Nucleus accumbens (tissue), 56 donors: ENCODE measurements at places on chromosomes 2 and 18.
A peak's percentile ranks its signal among the peaks of the same experiment; 100 is the strongest.

DNA sequence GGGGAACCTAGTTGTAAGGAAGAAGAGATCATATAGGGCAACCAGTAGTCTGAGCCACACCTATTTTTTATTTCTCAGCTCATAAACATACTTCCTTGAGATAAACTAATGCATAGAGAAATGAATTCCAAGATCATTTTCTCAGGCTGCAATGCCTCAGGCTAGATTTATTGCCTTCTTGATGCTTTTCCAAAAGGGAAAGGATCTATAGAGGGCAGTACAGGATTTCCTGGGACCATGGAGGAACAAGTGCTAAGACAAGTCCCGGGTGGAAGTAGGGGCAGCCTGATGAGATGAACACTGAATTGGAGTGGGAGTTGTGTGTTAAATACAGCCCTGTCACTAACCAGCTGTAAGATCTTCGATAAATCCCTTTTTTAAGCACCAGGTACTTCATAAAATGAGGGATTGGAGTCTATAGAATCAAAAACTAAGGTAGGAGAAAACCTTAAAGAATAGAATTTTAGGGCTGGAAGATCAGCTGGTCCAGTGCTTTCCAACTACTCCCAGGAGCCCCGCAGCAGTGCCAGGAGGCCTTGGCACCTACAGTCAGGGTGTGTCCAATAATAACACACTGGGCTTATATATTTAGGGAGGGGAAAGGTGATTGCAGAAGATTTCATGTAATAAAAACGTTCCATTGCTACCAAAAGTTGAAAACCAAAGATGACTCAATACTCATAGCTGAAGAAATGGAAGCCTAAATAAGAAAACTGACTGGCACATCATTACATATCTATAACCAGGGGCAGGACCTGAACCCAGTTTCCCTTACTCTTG, 58.1 kb downstream of the SERTAD2 start:
- DNase-seq, result no peak

DNA sequence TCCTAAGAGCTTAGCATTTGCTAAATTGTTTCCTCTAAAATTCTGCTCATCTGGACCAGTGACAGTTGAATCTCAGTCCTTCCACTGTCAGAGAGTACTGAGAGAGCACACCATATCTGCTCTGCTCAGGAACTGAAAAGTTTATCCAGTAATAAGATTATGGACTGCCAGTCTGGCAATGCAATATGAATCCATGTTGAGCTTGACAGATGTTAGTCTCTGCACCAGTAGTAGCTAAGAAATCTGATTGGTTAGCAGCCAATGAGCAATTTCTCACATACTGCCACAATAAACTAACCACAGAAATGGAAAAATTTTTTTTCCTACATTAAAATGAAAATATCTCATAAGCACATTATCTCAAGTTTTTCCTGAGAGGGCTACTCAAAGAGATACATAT, 2.3 kb downstream of the PRKD3 start:
- DNase-seq, result no peak

DNA sequence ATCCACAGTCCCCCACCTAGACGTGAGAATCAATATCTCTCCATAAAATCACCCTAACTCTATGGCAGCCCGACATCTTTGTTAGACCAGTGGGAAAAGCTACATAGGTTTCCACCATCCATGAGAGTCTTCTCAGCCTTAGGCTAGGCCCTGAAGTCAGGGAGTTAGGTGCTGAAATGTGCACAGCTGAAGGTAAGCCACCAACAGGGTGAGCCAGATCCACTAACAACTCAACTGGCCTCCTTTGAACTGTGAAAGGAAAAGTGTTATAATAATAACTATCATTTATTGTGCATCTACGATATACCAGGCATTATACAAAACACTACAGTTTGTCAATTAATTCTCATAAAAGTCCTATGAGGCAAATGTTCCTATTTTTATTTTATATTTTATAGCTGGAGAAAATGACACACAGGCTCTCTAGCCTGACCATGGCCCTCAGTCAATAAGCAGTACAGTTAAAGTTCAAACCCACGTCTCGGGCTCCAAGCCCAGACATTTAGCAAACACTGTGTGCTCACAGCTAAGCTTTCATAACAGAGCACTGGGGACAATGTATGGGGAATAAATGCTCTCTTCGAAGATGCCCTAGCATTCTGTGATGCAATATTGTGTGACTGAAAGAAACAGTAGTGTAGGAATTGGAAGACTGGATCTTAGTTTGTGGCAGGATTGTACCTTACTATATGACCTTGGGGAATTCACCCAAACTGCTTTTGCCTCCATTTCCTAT, 11.2 kb upstream of the CYP27C1 start:
- no peak for DNase-seq

DNA sequence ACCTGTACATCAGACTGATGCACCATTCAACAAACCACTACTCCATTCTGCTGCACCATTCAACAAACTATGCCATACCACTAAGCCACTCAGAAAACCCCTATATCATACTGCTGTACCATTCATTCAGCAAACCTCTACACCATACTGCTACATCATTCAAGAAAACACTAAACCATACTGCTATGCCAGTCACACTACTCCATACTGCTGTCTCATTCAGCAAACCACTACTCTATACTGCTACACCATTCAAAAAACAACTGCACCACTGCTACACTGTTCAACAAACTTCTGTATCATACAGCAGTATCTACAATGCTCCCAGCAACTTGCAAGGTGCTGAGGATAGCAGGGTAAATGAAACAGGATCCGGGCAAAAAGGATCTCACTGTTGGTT, 12.9 kb upstream of the SLC1A4 start:
- DNase-seq, result no peak

GRCh38 chr2:176733698-176734430, 464.6 kb downstream of the MTX2 start:
- no peak for DNase-seq

DNA sequence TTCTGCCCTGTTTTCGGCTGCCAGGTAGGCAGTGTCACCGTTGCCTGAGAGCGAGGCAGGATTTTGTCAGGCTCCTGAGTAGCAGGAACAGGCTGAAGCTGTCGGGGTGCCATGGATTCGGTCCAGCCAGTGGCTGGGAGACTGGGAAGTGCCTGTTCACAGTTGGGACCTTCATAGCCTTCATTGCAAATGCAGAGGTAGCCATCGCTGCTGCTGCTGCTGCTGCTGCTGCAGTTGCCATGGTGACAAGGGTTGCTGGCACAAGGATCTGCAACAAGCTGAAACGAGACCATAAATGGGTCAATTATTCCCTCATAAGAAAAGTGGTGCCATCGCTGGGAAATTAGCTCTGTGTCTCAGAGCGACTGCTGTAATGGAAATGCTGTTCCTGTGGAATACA, 122.7 kb downstream of the DNER start:
- peak; percentile 52 for DNase-seq

- no peak for DNase-seq
These were observed 700.0 kb upstream of the SOX11 start for GRCh38 chr2:4992226-4992625.

- no peak for DNase-seq
These were observed 21.7 kb upstream of the UGP2 start for GRCh38 chr2:63819765-63820717.

DNA sequence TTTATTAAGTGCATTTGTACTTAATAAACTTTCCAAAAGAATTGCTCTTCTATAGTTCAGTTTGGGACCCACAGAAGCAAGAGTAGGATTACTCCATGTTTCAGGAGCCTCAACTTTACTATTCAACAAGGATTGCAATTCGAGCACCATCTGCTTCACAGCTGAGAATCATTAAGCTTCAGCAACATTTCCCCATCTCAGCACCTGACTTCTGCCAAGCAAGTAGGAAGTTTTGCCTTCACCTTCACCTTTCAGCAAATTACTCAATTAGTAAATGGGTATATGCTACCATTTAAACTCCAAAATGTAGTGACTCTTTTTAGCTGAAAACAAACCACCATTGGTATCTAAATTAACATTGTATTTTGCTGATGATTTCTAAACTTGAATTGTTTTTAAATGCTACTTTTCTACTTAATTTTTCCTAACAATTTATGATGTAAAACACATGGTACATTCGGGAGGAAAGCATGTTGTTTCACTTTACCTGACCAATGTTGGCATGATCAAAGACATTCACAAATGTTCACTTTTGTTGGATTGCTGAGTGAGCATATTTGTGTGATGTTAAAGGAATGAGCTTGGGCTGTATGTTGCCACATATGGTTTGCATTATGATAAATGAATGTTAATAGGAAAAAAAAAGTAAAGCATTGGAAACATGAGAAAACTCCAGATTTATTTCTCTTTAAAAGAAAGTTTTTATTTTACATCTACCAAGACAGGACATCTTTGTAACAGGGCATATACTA, 159.2 kb downstream of the GULP1 start:
- DNase-seq, result no peak

DNA sequence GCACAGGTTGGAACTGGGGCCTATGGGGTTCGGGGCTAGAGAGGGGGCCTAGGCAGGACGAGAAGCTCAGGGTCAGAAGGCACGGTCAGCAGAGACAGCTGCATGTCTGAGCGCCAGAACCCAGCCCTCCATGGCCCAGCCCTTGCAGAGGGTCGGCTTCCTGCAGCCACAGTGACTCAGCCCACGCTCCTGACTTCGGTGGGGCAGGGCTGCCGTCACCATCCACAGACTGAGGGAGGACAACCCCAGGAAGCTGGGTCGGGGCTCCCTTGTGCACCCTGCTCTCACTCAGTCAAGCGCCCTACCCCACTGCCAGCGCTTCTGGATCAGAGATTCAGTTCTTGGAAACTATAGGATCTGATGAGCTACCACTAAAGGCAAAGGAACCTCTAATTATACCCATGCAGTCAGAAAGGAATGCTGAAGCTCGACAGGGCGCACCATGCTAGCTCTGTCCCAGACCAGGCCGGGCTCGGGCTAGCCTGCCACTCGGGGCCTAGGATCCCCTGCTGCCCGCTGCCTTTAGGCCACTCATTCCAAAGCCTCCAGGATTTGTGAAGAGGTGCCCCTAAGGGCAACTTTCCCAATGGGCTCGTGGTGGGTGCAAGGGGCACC, 3.0 kb downstream of the ACTR1B start:
- no peak for DNase-seq

GRCh38 chr2:187658952-187659525, 104.8 kb upstream of the TFPI start:
- no peak for DNase-seq

GRCh38 chr2:185610301-185610700, 128.3 kb upstream of the FSIP2 start:
- no peak for DNase-seq
